Upper lobe of left lung (tissue), 6 donors: ENCODE measurements at places on chromosomes 3 and 15.

DNA sequence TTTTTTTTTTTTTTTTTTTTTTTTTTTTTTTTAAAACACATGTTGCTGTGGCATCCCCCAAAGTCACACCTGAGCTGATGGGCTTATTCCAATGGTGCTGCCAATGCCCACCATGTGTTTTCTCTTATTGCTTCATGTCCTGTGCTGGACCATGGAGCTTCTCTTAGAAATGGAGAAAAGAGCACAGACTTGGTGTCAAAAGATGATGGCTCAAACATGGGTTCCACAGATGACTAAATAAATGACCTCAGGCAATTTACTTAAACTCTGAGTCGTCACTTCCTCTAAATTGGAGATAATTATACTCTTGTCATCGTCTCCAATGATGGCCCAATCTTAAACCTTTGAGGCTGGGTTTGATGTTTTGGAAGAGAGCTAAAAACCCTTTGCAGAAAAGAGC is 28.1 kb downstream of the CHST2 start:
- no peak for DNase-seq

DNA sequence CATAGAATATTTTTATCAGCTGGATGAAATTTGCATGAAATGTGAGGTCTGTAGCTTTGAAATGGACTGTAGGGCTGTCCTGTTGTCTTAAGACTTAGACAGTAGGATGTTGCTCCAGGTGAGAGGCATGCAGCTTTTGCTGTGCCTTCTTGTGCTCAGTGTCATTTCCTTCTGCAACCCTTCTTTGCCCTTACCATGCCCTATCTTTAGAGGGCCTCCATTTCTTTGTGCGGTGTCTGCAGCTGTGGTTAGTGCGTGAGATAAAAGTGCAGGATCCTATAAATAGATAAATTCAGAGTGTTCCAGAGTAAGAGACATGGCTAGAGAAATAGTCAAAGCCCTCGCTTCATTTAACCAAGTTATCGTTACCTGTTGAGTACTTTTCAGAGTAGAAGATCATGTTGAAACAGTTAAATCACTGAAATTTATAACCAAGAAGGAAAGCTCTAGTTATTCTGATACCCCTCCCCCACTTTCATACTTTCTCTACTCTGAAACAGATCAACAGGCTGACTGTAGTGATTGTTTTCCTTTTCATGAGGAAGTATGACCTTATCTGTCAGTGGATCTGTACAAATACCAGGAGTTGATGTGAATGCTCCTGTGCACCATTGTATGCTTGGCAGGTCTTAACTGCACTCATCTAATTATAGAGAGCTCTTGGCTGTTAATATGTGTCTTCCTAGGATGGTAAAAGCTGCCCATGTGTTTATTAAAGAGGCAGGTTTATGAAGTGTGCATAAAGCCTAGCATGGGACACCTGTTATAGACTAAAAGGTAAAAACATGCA is 18.2 kb downstream of the EIF3J start:
- DNase-seq = no peak

- DNase-seq = no peak
These were observed 408.3 kb upstream of the RGMA start for GRCh38 chr15:93497291-93497690.

GRCh38 chr3:17942856-17943255 is 200.4 kb upstream of the TBC1D5 start:
- DNase-seq = no peak

GRCh38 chr15:93837450-93837849 is 393.9 kb upstream of the MCTP2 start:
- DNase-seq = no peak

- no peak for DNase-seq
These were observed 31.5 kb downstream of the CNTN3 start for GRCh38 chr3:74582982-74583381.

DNA sequence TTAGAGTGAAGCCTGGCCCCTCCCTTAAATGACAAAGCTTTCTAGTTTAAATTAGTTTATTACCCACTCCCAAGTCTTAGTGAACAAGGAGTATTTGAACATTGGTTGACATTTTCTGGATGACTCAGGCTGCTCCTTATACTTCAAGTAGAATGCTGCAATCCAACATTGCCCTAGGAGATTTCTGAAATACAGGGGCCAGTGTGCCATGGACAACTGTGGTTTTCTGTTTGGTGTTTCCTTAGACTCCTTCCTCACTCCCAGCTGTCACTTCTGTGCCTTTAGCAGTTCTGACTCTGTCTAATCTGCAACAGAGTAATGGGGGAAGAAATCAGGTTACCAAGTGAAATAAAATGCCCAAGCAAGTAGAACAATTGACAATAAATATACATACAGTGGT is 116.1 kb upstream of the P2RY1 start:
- DNase-seq = no peak

DNA sequence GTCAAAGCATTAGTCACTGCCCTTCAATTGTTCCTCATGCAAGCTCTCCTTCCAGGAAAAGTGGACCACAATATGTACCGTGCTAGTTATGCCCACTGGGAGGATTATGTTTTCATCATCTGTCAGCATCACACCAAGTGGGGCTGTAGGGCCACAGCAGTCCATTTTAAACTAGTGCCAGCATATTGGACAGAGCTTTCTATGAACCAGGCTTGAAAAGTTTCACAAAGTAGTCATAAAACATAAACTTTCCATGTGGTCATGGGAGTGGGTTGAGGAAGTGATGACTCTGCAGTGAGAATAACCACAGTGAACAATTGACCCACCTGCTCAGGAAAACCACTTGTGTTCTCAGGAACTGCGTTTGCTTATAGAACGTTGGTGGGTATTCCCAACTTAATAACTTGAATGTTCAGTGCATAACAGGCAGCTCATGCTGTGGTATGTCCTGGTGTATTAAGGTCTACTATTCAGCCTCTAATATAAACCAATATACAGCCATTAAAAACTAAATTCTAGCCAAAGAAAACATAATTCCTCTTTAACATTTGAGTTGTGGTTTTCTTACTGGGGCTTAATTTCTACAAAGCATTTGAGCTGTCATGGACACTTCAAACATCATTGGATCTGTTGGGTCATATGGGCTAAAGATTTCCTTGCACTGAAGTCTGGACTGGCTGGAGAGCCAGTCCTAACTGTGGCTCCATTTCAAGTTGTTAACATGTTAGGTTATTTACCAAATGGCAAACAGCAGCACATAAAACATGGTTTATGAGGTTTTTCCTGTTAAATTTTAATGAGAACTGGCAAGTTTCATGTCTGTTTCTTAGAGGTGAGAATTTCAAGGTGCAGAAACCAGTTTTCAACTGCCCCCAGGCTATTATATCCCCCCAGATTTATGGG is 274.1 kb downstream of the OTOL1 start:
- no peak for DNase-seq

- DNase-seq = no peak
These were observed 143.6 kb downstream of the NAALADL2 start for GRCh38 chr3:175002732-175003143.

GRCh38 chr3:33372218-33373081 is 67.8 kb downstream of the UBP1 start:
- DNase-seq = no peak

- no peak for DNase-seq
These were observed 10.1 kb downstream of the CLDND1 start for GRCh38 chr3:98512576-98512975.

DNA sequence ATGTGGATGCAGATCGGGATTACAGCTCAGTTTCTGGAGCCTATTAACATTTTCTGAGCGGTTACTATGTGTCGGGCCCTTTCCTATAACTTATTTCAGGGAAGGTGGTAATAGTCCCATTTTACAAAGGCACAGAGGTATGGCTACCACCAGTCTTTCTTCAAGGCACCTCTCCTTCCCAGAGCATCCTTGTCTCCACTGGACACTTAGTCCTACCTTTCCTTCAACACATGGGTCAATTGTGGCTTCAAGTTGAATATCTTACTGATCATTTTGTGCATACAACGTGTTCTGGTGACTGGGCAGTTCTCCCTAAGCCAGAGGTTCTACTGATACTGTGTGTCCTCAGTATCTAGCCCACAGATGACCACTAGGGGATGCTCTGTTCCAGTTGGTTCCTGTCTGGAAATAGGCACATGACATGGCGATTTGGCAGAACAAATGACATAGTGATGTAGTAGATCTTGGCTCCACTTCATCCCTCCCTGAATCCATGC is 60.7 kb upstream of the CMTM8 start:
- DNase-seq = no peak

DNA sequence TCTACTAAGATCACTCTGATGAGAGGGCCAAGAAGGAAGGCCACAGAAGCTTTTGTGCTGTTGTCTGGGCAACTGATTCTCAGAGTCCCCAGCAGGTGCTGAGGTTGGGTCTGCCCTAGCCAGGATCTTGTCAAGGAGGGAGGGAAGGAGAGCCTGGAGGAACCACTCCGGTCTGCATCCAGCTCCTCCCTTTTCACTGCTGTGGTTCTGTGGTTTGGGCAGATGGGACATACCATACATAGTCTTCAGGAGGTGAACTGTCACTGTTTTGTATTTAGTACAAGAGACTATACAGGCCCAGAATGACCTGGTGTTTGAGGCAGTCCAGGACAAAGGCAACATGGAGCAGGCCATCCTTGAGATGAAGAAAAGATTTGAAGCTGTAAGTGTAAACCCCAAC is 21.9 kb downstream of the C3orf62 start:
- DNase-seq = no peak

DNA sequence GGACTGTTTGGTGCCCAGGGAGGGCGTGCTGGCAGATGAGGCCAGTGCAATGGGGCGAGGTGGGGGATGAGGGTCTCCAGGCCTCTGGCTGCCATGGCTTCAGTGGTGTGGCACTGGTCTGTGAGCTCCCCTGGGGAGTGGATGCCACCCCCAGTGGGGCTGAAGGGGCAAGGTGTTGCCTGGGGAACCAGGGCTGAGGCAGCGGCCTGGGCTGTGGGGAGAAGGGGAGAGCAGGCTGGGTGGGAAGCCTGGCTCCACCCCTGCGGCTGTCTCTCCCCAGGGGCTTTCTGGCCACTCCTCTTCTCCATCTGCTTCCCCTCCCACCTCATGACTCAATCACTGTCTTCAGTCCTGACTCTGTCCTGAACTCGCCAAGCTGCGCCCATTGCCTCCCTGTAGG is 88.4 kb upstream of the TLE3 start:
- peak; percentile 59 for DNase-seq

DNA sequence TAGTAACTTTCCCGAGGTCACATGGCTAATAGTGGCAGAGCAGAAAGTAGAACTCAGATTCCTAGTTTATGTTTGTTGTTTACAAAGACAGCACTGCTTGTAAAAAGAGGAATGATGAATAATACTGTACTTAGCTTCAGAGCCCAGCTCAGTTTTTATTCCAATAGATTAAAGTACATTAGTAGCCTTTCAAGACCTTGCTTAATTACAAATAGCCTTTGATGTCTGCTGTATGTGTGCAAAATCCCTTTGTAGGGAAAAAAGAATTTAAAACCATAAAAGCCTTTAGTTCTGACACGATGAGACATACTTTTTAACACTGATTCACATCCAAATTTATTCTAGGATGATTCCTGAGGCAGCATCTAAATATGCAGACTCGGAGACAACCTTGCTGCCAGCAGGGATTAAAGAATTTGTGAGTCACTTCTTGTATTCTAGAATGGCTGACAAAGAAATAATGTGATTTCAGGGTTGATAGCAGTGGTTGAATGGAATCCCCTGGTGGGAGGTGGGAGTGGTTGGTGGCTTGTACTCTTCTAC is 324.2 kb upstream of the TGFBR2 start:
- no peak for DNase-seq

- DNase-seq = peak; percentile 66
These were observed 16.7 kb upstream of the WNT7A start for GRCh38 chr3:13896473-13897154.

- DNase-seq = no peak
These were observed 2.9 kb upstream of the CGNL1 start for GRCh38 chr15:57373251-57373881.

GRCh38 chr3:31312400-31312799 is 220.3 kb upstream of the STT3B start:
- DNase-seq = no peak

DNA sequence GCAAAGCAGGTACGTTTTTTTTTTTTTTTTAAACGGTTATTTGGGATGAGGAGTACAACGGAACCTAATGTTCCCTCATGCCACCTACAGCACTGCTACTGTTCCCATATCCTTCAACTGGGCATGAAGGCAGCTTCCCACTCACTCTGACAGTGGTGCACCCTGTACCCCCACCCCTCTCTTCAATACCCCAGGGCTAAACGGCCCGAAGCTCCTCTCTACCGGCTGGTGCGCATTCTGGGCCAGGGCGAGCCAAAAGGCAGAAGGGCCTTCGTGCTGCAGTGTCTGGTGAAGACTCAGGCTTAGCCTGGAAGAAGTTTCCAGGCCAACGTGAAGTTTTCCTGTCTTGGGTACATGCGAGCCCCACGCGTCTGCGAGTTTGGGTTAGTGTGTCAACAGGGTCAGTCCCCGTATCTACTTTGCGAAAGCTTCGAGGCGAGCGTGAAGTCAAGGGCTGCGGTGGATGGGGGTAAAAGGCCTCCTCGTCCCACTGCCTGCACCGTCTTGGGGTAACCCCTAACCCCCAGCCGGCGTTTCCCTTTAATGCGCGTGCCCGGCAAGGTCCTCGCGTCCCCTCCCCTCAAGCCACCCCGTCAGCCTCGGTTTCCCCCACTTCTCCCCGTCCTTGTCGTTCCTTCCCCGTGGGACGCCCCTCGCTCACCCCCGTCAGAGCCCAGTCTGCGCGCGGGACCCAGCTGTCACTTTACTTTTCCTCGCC is 765 bp upstream of the UBE2E2 start:
- peak; percentile 42 for DNase-seq

DNA sequence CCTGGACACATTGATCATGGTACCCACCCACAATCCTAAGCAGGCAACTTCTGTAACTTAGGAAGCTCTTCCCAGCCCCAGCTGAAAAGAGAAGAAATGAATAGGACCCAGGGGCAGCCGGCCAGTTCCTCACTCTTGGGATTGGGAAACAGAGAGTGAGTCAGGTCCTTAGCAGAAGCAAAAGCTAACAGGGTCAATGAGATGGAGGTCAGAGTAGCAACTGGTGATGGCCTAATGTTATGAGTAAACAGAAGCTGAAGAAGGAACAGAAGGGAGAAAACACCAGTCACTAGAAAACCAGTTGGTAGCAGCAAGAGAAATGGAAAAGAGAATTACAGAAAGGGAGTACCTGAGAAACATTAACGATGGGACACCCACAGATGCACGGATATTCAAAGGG is 20.0 kb downstream of the RIOX2 start:
- DNase-seq = no peak

GRCh38 chr15:55784286-55784685 is 41.3 kb upstream of the PRTG start:
- DNase-seq = no peak

DNA sequence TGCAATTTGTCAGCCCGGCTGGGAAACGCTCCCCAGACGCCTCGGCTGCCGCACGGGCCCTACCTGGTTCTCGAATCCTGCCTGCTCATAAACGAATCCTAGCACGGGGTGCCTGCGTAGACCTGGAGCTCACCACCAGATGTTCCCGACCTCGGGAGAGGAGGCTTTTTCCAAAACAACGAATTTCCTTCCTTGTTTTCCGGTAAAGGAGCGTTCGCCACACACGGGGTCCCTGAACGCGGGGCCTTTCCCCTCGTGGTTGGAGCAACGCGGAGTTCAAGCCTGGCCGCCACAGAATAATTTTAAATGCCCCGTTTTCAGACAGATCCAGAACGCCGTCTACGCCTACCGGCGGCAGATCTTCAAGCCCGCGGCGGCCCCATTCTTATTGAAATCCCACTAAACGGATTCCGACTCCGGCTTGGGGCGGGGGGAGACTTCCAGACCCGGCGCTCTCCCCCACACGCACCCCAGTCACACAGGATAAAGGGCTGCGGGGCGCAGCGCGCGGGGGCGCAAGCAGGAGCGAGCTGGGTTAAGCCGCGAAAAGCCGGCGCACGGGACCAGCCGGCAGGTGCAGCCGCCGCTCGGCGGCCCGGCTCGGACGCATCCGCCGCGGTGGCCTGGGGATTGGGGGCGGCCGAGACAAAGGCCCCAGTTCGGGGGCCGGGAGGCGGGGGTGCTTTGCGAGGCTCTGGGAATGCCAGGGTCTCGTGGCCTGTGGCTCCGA is 895 bp downstream of the GATA2 start:
- peak; percentile 18 for DNase-seq
